ENCODE measurements at places on chromosomes 3 and 15. TPM values are rescaled to one million over a fixed set of nuclear protein-coding genes. Genes with fewer than 3 reads are reported as not detected.

CMTM8 gene
- 9.0 TPM for total RNA-seq

GRCh38 chr3:111593666-111594065, 1.5 kb downstream of the ZBED2 start:
- no peak for DNase-seq
- no peak overlapping the region for H3K27ac ChIP-seq
- H3K4me1 ChIP-seq = 0 out of 2 replicates have a peak, but pooled peaks cover 5% of the 10 kb centered on the region
- H3K27me3 ChIP-seq = peaks cover 3% of the 10 kb centered on the region
- no peak overlapping the region for H3K4me3 ChIP-seq
- H3K36me3 ChIP-seq = no peaks in the 10 kb centered on the region

GRCh38 chr3:170267793-170268192, 45.6 kb downstream of the PRKCI start:
- H3K36me3 ChIP-seq = peaks cover 52% of the 10 kb centered on the region
- DNase-seq = no peak
- no peak overlapping the region for H3K27ac ChIP-seq
- no peak overlapping the region for H3K4me3 ChIP-seq
- no peaks in the 10 kb centered on the region for H3K4me1 ChIP-seq

DNA sequence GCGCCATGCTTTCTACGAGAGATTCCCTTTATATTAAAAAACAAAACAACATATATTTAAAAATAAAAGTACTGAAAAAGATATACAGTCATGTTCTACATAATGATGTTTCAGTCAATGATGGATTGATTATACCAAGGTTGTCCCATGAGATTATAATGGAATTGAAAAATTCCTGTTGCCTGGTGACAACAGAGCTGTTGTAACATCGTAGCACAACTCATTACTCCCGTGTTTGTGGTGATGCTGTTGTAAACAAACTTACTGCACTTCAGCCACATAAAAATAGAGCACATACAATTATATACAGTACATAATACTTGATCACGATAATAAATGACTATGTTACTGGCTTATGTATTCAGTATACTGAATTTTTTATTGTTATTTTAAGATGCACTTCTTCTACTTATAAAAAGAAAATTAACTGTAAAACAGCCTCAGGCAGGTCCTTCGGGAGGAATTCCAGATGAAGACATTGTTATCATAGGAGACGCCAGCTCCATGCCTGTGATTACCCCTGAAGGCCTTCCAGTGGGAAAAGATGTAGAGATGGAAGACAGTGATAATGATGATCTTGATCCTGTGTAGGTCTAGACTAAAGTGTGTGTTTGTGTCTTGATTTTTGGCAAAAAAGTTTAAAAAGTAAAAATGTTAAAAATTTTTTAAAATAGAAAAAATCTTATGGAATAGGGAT, 11.7 kb downstream of the CCR1 start:
- DNase-seq = no peak
- H3K4me3 ChIP-seq = no peak overlapping the region
- H3K4me1 ChIP-seq = no peaks in the 10 kb centered on the region
- H3K36me3 ChIP-seq = peaks cover 17% of the 10 kb centered on the region
- no peak overlapping the region for H3K27ac ChIP-seq

DNA sequence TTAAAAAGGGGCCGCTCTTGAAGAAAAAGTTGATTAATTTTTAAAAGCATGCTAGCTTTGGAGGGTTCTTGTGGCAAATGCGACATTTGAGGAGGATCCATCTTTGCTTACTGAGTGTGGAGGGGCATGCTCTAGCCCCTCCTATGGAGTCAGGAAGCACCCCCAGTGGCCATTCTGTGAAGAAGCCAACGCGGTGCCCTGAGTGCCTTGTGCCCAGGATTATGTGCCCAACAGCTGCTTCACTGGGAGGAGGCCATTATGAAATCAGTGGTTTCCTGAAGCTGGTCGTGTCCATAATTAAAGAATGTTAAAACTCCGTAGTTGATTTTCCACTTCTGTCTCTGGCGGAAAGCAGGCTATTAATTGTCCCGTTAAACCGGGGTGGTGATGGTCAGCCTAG, 69.1 kb upstream of the TNFAIP8L3 start:
- no peaks in the 10 kb centered on the region for H3K36me3 ChIP-seq
- no peak overlapping the region for H3K27ac ChIP-seq
- peaks cover 11% of the 10 kb centered on the region for H3K4me1 ChIP-seq
- H3K4me3 ChIP-seq = no peak overlapping the region

Data from WTC11 (cell line).